Stimulated activated CD8-positive, alpha-beta memory T cell treated with anti-CD3 and anti-CD28 coated beads, Interleukin-4, amount 100 ng/mL, for 4 hours (primary cell): ENCODE measurements at places on chromosomes 5 and 9.

DNA sequence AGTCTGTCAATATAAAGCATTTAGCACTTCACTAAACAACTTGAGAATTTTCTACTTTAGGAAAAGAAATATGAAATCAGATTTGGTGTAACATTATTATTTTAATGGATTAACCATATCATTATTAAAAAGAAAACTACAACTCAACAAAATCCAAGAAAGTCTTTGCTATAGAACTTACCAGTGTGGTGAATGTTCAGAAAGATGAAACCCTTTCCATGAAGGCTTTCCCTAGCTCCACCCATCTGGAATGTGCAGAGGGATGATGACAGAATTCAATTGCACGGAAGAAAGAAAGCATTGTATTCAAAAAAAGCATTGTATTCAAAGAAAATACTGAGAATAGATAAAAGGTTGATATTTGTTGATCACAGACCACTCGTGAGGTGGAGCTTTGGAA is 328.6 kb upstream of the NUDT12 start:
- DNase-seq = no peak

DNA sequence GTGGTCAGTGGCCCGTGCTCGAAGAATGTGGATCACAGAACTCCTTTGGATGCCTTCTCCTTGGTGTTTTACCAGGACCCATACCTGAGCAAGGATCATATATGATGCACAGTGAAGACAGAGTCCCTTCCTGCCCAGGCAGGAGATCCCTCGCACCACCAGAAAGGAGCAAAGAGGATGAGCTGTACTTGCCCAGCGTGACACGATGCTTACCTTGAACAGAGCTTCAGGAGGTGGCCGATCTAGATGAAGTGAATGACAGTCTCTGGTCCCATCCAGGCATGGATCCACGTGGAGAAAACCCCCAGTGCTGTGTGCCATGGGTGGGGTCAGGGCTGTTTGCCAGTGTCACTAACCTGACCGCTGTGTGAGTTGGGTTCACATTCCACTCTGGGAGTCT is 455.4 kb downstream of the GADD45G start:
- no peak for DNase-seq

DNA sequence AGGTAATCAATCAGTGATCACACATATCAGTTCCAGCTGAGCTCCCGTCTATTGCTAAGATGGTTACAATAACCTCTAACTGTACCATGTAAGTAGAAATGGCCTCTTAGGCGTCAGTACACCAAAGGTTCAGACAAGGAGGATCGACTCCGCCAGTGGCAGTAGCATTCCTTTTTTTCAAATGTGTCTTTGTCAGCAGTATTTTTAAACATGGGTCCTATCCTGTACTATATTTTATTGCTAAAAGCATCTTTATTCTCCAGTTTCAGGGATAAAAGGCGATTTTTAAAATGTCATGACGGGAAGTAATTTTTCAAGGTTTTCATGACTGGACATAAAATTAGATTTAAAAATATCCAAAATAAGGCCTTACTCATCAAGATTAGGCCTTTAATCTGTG is 64.8 kb upstream of the TBCA start:
- no peak for DNase-seq

- DNase-seq = no peak
Measured at GRCh38 chr9:37201581-37201980, 81.2 kb downstream of the ZCCHC7 start.

DNA sequence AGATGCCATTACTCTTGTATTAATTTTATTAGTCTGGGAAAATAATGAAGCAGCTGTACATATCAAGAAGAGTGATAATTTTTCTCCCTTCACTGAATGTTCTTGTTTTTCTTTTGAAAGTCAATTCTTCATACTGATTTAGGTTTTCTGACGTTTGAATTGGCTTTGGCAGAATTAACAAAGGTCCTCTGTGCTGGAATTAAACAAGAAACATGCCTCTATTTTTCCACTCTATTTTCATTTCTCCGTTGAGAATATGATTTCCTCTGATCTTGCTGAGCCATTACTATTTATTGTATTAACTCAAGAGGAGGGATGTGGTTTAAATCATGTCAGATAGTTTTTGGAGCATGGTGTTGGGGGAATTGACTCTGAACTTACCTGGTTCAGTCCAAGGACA is 42.3 kb downstream of the ANKDD1B start:
- no peak for DNase-seq

DNA sequence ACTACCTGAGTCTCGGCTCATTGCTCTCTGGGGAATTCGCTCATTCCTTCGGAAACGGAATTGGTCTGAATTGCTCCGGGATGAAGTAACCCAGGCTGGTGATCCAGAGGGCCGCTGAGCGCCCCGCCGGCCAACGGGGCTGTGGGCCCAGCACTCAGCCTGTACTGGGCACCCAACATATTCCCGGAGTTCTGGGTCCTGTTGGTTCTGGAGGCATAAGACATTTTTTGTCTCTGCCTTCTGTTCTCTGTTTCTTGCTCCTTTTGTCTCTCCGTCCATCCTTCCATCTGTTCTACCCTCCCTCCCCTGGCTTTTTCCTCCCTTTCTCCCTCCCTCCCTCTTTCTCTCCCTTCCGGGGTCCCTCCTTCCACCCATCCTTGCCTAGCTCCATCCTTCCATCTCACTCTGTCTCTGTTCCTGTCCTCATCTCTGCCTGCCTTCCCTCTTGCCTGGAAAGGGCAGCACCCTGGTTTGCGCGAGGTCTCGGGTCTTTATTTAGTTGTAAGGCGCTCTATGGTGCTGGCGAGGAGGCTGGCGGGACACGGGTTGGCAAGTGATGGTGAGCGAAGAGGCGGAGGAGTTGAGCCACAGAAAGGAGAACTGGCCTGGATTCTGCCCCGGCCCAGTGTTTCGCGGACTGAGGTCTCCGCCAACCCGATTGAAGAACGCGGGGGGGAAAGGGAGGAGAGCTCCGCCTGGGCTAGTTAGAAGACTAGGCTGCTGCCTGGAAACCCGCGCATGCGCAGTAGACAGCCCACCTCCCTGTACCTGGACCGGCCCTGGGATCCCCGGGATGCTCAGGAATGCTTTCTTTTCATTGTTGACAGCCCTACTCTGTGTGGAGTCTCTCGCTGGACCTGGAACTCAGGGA is 1468.0 kb downstream of the FOXD4L5 start:
- DNase-seq = peak; percentile 54

DNA sequence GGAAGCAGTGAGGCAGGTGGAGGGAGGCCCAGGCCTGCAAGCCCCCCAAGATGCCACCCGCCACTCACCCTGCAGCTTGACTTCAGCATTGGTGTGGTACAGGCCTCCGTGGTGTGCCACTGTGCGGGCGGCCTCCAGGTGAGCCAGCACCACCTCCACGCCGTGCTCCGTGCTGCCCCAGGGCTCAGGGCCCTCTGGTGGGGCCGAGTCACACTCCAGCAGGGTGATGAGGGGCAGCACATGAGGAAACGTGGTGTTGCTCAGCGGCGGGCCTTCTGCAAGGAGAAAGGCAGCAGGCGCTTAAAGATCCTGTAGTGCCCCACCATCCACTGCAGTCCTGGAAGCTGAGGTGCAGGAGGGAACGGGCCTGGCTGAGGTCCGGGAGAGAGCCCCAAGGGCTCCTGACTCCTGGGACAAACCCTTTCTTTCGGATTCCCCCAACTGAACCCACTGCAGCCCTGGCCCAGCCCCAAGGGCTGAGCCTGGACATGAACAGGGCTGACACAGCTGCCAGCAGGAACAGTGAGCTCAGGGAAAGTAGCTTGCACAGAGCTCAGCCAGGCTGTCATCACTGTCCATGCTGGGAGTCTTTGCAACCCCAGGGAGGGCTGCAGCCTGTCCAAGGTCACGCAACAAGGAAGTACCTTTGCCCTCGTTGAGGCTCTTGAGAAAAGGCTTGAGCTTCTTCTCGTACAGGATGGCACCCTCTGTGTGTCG is 4.7 kb upstream of the TOR2A start:
- DNase-seq = no peak
